ENCODE measurements at places on chromosomes 7 and 10.

- no peak for DNase-seq
Measured at GRCh38 chr7:57205000-57205399, 72.8 kb upstream of the ZNF479 start.

DNA sequence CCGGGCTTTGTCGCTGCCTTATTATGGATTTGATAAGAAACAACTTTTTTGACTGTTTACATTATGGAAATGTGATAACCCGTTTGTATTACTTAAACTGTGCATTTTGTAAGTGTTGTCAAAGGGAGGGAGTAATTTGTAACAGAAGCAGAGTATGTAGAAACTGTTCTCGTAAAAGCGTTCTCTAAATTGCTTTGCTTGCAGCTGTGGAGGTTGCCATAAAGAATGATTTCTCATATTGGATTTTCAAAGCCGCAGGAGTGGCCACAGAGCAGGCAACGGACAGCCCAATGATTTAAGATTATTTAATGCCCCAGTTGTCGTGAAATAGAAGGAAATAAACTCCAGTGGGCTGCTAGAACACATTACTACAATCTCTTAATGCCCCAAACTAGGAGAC lies 114.0 kb upstream of the INSYN2A start:
- DNase-seq, result no peak

DNA sequence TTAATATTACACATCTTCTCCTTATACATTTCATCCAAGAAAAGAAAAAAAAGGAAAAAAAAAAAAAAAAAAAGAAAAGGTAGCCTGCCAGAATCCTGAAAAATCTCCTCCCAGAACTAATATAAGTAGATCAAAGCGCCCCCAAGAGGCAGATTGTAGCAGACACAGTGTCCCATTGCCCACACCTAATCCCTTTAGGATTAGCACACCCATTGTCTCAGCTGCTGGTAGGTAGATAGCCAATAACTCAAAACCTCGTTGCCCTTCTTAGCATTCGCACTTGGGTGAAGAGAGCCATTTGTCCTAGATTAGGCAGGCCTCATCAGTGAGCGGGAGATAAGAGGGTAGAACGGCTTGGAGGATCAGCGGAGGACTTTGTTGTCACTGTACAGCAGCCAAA lies 100.2 kb upstream of the SORCS1 start:
- DNase-seq, result no peak

GRCh38 chr10:683448-684071 lies 5.9 kb downstream of the DIP2C start:
- no peak for DNase-seq

GRCh38 chr10:78634389-78634815 lies 434.4 kb upstream of the ZMIZ1 start:
- no peak for DNase-seq

DNA sequence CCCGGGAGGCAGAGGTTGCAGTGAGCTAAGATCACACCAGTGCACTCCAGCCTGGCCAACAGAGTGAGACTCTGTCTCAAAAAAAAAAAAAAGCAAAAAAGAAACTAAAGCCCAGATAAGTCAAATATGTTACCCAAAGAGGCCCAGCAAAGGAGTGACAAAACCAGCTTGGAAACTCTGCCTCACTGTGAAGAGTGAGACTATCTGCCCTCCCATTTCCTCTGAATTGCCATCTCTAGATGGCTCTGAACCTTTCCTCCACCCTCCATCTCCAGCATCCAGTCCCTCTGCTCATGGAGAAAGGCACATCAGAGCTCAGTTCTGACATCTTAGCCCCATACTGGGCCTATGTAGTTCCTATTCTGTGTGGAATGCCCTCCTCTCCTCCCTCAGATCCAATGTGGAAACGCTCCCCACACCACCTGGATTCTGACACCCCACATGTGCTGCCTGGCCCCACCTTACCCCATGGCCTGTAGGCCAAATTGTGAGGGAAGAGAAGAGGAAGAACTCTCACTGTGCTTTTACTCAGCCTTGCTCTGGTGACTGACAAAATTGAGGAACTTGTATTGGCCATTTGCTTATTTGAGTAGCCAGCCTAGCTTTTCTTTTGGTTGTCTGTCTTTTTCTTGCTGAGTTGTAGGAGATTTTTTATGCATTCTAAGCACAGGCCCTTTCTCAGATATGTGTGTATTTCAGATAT lies 18.0 kb upstream of the NUDCD3 start:
- DNase-seq, result no peak

GRCh38 chr7:75842836-75843446 lies 29.3 kb upstream of the CCL24 start:
- no peak for DNase-seq
